Endothelial cell of umbilical vein (primary cell): ENCODE measurements at places on chromosomes 7 and 10. TPM values are rescaled to one million over a fixed set of nuclear protein-coding genes. Genes with fewer than 3 reads are reported as not detected.

Gene MYO3A
- not detected in 2 replicates for total RNA-seq

Gene SRRM3
- total RNA-seq = 4.8 and 5.4 TPM in 2 replicates

Gene SEMA3E
- not detected in 2 replicates for total RNA-seq

Gene RBP3
- total RNA-seq = not detected in 2 replicates

Gene ZC3HAV1L
- 23.8 and 25.7 TPM in 2 replicates for total RNA-seq

Gene MEOX2
- 45.1 and 47.8 TPM in 2 replicates for total RNA-seq

Gene CPA2
- not detected in 2 replicates for total RNA-seq

Gene ZRANB1
- total RNA-seq = 17.3 and 17.7 TPM in 2 replicates

Gene FRA10AC1
- 17.2 and 24.4 TPM in 2 replicates for total RNA-seq

Gene NEBL
- 0.66 and 0.83 TPM in 2 replicates for total RNA-seq

Gene MARVELD1
- total RNA-seq = 69.5 and 78.3 TPM in 2 replicates

Gene PKD1L1
- 3.0 and 5.9 TPM in 2 replicates for total RNA-seq

DNA sequence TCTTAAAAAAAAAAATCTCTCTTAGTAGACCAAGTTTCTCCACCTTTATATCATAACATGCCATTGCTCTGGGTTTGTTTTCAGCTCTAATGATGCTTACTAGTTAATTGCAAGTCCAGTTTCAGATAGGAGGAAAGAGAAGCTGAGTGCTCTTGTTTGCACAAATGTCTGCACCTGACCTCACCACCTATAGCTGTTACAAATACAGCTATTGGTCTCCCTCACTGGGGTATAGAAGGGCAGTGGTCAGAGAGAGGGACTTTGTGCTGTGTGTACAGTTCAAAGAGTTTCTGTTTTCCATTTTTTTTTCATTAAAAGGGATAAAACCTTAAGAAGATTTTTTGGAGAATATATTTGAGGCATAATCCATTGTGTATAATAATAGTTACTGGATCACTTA lies 52.7 kb downstream of the TAS2R16 start:
- H3K27ac ChIP-seq = no peak overlapping the region
- DNase-seq = no peak
- H3K36me3 ChIP-seq = no peaks in the 10 kb centered on the region
- no peaks in the 10 kb centered on the region for H3K4me1 ChIP-seq
- H3K27me3 ChIP-seq = no peaks in the 10 kb centered on the region
- H3K4me3 ChIP-seq = no peak overlapping the region

- DNase-seq = peak; percentile 51
- no peak overlapping the region for H3K27ac ChIP-seq
- peaks cover 2% of the 10 kb centered on the region for H3K4me1 ChIP-seq
- H3K36me3 ChIP-seq = no peaks in the 10 kb centered on the region
- H3K4me3 ChIP-seq = no peak overlapping the region
These were observed 64.4 kb downstream of the SUGCT start for GRCh38 chr7:40199076-40199802.

GRCh38 chr10:22391600-22391999 lies 46.3 kb downstream of the SPAG6 start:
- H3K36me3 ChIP-seq = no peaks in the 10 kb centered on the region
- no peak overlapping the region for H3K4me3 ChIP-seq
- DNase-seq = no peak
- H3K27me3 ChIP-seq = no peaks in the 10 kb centered on the region
- H3K4me1 ChIP-seq = no peaks in the 10 kb centered on the region

DNA sequence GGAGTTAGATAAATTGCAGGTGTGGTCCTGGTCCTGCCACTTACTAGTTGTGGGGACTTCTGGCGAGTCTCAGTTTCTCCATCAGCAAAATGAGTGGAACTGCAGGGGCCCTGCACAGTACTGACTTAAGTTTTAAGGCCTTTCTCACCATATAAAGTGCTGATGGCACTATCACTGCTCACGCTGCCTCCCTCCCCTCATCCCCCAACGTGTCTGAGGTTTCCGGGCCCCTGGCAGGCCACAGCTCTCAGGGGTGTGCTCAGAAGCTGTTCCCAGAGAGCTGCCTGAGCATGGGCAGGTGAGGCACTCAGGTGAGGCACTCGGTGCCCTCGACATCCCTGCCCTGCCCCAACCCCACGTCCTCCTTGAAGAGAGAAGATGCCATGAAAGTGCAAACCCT lies 74.2 kb downstream of the VOPP1 start:
- no peak for DNase-seq
- no peaks in the 10 kb centered on the region for H3K4me1 ChIP-seq
- H3K4me3 ChIP-seq = no peak overlapping the region
- H3K36me3 ChIP-seq = peaks cover 11% of the 10 kb centered on the region

- H3K27me3 ChIP-seq = no peaks in the 10 kb centered on the region
- H3K27ac ChIP-seq = peak overlapping the region; percentile 33
- peaks cover 39% of the 10 kb centered on the region for H3K4me1 ChIP-seq
- DNase-seq = peak; percentile 67
- H3K36me3 ChIP-seq = no peaks in the 10 kb centered on the region
These were observed 29.8 kb upstream of the VCL start for GRCh38 chr10:73968098-73968521.

DNA sequence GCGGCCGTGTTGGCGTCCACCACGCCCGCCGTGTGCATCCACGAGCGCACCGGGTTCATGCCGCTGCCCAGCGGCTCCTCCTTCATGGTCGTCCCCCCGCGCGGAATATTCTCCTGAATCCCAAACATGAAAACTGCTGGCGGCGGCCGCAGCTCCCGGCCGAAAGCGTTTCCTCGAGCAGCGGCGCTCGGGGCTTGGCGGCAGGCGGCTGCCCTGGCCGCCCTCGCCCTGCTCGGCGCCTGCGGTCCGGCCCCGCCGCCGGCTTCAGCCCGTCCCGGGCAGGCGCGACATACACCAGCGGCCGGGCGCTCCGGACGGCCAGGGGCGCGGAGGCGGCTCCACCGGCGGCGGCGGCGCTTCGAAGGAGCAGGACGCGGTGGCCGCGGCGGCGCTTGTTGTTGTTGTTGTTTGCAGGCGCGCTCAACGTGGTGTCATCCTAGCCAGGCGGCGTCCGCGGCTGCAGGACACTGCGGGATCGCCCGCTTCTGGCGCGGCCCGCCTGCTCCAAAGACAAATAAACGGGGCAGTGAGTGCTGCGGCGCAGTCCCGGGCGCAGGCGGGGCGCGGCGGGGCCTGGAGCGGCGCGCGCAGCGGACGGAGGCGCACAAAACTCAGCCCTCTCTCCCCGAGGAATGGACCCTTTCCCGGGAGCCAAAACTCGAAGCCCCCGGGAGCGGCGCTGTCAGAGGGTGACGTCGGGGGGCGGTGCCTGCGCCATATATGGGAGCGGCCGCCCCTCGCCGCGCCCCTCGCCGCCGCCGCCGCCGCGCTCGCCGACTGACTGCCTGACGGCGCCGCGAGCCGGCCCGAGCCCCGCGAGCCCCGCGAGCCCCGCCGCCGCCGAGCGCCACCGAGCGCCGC lies at the start of gene EBF3:
TSS of gene EBF3 (minus strand) at position 634 of the 861 bp plus-strand sequence. CDS start at position 128, 506 bp downstream.
- no peaks in the 10 kb centered on the region for H3K36me3 ChIP-seq
- peaks cover 89% of the 10 kb centered on the region for H3K27me3 ChIP-seq
- DNase-seq = peak; percentile 48
- peak within 1 kb of the TSS; percentile 21 for H3K27ac ChIP-seq

GRCh38 chr7:95062901-95063300 lies 155.5 kb downstream of the PPP1R9A start:
- H3K4me3 ChIP-seq = no peak overlapping the region
- H3K4me1 ChIP-seq = no peaks in the 10 kb centered on the region
- H3K27me3 ChIP-seq = no peaks in the 10 kb centered on the region
- DNase-seq = no peak
- no peak overlapping the region for H3K27ac ChIP-seq
- no peaks in the 10 kb centered on the region for H3K36me3 ChIP-seq

GRCh38 chr7:87413951-87414793 lies 61.3 kb downstream of the ABCB4 start:
- no peaks in the 10 kb centered on the region for H3K36me3 ChIP-seq
- H3K4me1 ChIP-seq = no peaks in the 10 kb centered on the region
- H3K27ac ChIP-seq = no peak overlapping the region

DNA sequence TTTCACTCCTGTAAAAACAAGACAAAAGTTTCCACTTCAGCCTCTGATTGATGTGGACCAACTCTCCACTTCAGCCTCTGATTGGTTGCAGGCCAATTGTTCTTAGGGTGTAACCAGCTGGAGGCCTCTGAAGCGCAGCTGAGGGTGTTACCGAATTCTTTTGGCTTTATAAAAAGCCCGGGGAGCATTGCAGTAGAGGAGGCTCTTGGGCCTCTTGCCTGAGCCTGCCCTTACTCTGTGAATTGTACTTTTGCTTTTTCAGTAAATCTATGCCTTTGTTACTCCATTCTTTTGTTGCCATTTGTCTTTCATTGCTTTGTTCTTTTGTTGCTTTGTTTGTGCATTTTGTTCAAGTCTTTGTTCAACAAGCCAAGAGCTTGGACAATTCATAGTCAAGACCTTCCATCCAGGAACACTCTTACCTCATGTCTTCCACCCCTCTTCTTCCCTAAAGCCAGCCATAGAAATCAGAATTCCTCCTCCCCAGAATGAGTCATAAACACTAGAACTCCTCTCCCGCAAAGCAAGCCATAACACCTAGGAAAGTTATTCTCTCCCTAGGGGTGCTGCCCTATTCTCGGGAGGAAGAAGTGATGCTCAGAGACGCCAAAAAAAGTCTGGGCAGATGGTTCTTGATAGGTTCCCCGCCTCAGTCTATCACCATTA lies 53.5 kb upstream of the ARMC3 start:
- DNase-seq = no peak
- no peak overlapping the region for H3K27ac ChIP-seq
- H3K27me3 ChIP-seq = no peaks in the 10 kb centered on the region
- H3K4me3 ChIP-seq = no peak overlapping the region
- no peaks in the 10 kb centered on the region for H3K36me3 ChIP-seq

DNA sequence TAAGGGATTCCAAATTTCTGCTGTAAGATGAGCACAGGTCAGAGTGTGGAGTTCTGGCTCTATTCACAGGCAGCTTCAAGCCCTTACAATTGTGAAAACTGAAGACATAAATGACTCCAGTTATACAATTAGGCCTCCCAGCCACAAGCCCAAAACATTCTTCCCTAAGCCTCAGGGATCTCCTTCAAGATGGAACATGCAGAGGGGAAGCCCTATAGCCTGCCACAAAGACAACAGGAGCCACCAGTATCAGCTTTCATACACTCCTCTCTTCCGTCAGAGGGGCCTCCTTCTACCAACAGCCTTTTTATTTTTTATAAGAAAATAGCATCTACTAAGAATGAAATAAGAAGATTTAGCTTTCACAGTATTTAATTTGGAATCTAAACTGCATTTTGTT lies 46.5 kb downstream of the DLD start:
- H3K27me3 ChIP-seq = no peaks in the 10 kb centered on the region
- no peak overlapping the region for H3K4me3 ChIP-seq
- H3K36me3 ChIP-seq = peaks cover 57% of the 10 kb centered on the region
- H3K27ac ChIP-seq = peak overlapping the region; percentile 19
- no peak for DNase-seq
- peaks cover 41% of the 10 kb centered on the region for H3K4me1 ChIP-seq

DNA sequence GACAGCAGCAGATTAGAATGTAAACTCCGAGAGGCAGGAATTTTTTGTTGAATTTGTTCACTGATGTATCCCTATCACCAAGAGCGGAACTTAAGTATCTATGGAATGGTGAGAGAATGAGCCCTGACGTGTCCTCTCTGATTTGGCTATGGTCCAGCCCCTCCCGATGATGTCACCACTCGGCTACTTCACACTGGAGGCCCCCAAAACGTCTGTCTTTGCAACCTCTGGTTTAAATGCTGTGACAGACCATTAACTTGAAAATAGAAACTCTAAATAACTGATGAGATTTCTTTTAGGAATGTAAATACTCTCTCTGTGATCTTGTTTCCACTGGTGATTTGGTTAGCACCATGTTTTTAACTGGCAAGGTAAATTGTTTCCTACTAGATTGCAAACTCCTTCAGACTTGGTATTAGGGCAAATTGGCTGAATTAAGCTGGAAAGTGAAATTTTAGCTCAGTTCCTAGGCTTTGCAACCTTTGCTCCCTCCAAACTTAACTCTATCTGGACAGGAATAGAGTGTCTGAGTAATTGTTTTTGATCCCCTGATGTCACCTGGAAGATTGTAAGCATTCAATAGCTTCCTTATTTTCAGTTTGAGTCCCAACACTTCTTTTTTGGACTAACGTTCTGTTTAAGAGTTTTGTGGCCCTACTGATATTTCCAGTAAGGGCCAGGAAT lies 19.1 kb downstream of the SLC16A12 start:
- H3K27me3 ChIP-seq = no peaks in the 10 kb centered on the region
- H3K27ac ChIP-seq = no peak overlapping the region
- no peak overlapping the region for H3K4me3 ChIP-seq

DNA sequence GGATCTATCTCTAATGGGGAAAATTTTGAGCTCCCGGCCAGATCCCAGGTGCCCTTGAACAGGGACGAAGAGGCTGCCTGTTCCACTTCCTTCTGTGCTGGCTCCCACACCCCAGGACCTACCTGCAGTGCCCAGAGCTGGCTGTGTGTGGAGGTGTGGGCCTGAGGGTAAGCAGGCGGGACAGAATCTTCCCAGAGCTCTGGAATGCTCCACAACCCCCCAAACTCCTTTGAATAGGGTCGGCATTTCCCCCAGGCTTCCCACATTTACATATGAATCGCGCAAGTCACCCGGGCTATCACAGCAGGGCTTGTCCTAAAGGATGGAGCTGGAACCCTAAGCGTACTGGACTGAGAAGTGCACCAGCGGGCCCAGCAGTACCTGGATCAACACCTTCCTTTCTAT lies 95.9 kb downstream of the DNMBP start:
- H3K4me3 ChIP-seq = no peak overlapping the region
- peak overlapping the region; percentile 12 for H3K27ac ChIP-seq
- H3K27me3 ChIP-seq = no peaks in the 10 kb centered on the region
- H3K36me3 ChIP-seq = peaks cover under 1% of the 10 kb centered on the region
- peak; percentile 44 for DNase-seq
- H3K4me1 ChIP-seq = peaks cover 37% of the 10 kb centered on the region

DNA sequence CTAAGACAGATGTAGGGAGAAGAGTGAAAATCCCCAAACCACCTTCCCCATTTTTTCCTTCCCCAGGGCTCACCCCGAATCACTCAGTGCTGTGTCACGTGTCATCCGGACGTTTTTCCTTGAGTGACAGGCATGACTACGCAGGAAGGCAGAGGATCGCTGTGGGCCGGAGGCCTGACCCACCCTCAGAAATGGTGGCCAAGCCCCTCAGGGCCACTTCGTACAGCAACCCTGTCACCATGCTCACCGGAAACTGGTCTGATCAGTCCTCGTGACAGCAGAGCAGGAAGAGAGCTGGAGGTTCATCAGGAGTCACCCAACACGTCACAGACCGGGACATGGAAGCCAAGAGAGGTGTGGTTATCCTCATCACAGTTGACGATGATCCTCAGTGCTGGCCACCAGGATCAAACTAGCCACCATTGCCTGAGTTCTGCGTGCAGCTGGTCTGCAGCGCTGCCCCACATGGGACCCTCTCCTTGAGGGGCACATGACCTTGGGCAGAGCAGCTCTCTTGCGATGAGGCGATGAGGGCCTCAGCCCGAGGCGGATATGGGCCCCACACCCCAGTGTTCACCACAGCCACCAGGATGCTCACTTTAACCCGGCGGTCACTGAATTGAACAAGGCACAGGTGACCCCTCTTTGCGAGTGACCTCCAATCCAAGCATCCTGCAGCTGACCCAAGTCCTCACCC lies 99.3 kb upstream of the INSIG1 start:
- H3K27me3 ChIP-seq = peaks cover 4% of the 10 kb centered on the region
- no peaks in the 10 kb centered on the region for H3K4me1 ChIP-seq

GRCh38 chr10:1454951-1455350 lies 282.4 kb downstream of the ADARB2 start:
- DNase-seq = no peak
- no peaks in the 10 kb centered on the region for H3K4me1 ChIP-seq
- no peak overlapping the region for H3K4me3 ChIP-seq
- no peaks in the 10 kb centered on the region for H3K27me3 ChIP-seq
- no peak overlapping the region for H3K27ac ChIP-seq

GRCh38 chr7:69668339-69668870 lies 70.1 kb downstream of the AUTS2 start:
- no peak for DNase-seq
- no peak overlapping the region for H3K27ac ChIP-seq
- no peaks in the 10 kb centered on the region for H3K36me3 ChIP-seq
- H3K27me3 ChIP-seq = no peaks in the 10 kb centered on the region

GRCh38 chr7:95986178-95986764 lies 213.9 kb downstream of the DYNC1I1 start:
- H3K36me3 ChIP-seq = no peaks in the 10 kb centered on the region
- no peak overlapping the region for H3K27ac ChIP-seq
- no peak for DNase-seq
